Thoracic aorta (tissue), 2 donors: ENCODE measurements at places on chromosomes 7 and 10. TPM values are rescaled to one million over a fixed set of nuclear protein-coding genes. Genes with fewer than 3 reads are reported as not detected.

- no peak for DNase-seq
Observed at GRCh38 chr7:26667514-26668133, 196.8 kb downstream of the SKAP2 start.

The OR2A7 gene
- total RNA-seq = 2.0 TPM

- no peak for DNase-seq
Observed at GRCh38 chr10:22332116-22332692, 11.3 kb downstream of the BMI1 start.

The PAPSS2 gene
- total RNA-seq = 22.1 TPM

The IL6 gene
- 151 TPM for total RNA-seq

- no peak for DNase-seq
Observed at GRCh38 chr7:150719960-150720891, 3.8 kb downstream of the GIMAP1 start.

GRCh38 chr10:75209921-75210281 is 695 bp upstream of the VDAC2 start:
- DNase-seq = peak; percentile 43

The CCDC146 gene
- total RNA-seq = 12.1 TPM

DNA sequence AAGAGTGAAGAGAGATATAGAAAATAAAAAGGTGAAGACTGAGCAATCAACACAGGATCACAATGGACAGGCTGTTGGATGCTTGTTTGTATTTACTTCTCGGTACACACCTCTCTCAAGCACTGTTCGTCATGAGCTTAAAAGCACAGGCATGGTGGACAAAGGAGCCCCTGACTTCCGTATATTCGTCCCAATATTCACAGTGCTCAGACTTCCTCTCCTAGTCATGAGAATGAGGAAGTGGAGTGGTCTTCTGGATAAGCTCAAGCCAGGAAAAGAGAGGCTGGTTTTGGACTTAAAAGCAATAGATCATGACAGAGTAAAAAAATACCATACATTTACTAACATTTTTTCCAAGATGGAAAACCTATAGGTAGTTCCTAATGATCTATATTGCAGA is 172.5 kb downstream of the SORCS1 start:
- no peak for DNase-seq

DNA sequence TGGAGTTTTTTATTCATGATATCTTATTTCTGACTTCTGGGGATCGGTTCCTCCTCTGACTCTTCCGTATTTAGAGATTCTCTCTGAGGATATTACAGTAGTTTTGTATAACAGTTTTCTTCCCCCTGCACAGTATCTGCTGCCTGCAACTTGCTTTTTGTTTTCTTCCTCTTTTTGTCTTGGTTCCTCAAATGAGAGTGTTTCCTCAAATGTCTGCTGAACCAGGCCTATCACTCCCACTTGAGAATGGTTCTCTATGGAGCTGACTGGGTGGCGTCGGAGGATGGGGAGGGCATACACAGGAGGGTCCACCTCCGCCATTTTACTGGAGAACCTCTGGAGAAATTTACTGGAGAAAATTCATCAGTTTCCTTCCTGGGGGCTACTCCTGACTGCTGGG is 27.7 kb downstream of the ARHGAP22 start:
- DNase-seq = no peak

DNA sequence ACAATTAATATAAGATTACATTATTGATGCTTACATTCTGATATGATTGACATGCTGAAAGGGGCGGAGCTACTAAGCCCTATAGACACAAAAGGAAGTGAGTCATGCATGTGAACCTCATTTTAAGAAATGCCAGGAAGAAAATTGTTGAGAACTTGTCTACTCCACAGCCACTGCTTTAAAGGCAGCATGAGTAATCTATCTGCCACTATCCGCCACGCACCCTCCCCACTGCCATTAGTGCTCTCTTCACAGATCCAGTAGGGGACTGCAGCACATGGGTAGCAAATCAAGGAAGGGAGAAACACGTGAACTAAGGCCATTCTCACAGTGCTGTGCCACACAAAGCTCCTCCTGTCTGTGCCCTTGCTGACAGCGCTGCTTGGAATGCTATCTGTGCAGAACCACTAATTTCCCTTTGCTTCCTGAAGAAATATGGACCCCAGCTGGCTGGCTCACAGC is 524.8 kb downstream of the GRM8 start:
- DNase-seq = no peak

DNA sequence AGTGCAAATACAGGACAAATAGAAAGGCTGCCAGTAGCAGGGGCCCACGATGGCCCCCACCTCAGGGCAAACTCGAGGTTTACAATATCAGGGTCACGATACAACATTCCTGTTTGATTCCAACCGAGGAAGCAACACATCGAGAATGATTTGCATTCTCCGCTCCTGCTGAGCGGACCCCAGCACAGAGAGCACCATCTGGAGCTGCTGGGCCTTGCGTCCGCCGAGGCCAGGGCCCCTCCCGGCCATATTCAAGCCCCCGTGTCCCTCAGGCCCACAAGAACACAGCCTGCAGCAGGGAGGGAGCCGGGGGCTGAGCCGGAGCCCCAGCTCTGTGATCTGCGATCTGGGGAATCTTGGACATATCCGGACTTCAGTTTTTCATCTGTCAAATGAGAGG is 84.3 kb downstream of the PRKAG2 start:
- DNase-seq = no peak

GRCh38 chr7:68457481-68457880 is 1140.8 kb upstream of the AUTS2 start:
- DNase-seq = no peak

DNA sequence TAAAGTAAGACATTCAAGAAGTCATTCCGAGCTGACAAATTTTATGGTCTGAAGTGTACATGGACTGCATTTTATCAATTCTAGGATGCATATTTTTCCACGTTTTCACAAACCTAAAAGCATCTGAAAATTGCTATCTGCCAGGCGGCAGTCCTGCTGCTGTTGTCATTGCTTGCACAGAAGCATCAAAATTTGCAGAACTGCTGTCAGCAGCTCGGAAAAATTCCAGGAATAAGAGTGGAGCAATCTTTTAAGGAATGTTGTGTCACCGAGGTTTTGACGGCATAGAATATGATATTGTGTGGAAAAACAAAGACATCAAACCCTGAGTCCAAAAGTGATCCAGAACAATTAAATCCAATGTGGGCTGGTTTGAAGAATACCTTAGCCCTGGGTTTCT is 61.4 kb downstream of the CHCHD3 start:
- DNase-seq = no peak

DNA sequence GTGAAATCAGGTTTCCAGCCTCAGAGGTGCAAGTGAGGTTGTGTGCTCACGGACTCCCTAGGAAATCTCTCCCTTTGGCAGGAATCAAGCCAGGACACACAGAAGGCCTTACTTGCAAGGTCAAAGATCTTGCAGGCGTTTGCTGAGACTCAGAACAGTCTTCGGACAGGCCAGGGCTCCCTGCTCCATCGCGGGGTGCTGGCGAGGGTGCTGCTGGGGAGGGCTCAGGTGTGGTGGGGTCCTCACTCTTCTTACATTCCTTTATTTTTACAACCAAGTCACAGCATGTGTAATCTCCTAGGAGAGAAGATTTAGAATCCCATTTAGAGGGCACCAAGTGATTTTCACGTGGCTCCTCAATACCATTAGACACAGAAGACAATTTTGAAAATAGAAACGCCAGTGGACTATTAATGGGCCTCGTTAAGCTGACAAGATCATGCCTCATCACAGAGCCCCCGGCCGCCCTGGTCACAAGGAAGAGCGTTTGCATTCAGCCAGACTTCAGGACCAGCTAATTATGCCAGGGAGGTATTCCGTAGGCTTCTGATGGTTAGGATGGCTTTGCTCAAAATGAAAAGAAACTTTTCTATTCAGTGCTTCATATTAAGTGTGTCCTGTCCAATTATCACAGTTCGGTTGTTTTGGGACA is 73.1 kb upstream of the ADAM12 start:
- DNase-seq = no peak

- no peak for DNase-seq
Observed at GRCh38 chr10:99583687-99584086, 36.6 kb downstream of the SLC25A28 start.

DNA sequence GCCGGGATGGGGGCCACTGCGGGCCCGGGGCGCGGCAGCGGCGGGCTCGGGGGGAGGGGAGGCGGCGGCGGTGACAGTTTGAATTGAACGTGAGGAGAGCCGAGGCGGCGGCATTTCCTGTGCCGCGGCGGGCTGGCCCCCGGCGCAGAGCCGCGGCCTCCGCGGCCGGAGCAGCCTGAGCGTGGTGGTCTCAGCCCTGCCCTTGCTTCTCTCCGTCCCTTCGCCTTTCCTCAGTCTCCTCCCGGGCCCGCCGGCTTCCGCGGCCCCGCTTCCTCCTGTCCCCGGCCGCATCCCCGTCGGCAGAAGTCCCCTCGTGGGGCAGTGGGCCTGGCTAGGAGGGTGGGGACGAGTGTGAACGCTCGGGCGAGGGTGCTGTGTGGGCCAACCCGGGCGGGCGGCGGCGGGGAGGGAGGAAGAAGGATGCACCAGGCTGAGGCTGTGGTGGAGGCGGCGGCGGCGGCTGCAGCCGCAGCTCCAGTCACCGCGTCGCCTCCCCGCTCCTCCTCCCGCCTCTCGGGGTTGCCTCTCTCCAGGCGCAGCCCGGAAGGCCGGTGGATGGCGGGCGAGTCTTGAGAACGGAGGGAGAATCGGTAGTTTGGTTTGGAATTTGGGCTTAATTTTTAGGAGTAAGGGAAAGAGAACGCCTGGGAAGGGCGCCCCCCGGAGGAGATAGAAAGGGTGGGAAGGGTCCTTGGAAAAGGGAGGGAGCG is 690 bp downstream of the SEPTIN7 start:
- DNase-seq = peak; percentile 35

The ADAM22 gene
- total RNA-seq = 5.0 TPM

DNA sequence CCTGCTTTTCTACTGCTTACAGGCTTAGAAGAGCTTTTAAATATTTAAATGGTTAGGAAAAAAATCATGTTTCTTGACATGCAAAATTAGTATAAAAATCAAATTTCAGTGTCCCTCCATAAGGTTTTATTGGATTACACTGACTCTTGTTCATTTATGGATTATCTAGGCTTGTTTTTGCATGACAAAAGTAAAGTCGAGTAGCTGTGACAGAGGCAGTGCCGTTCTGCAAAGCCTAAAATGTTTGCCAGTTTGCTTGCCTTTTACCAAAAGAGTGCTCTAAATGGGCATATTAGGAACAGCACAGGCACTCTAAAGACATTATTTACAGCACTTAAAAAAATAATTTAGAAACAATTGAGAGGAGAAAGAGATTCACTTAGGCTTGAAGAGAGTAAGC is 139.6 kb downstream of the TSPAN12 start:
- no peak for DNase-seq

- DNase-seq = no peak
Observed at GRCh38 chr7:108245523-108246226, 115.5 kb upstream of the LAMB4 start.

- DNase-seq = peak; percentile 64
Observed at GRCh38 chr10:4344492-4344994, 481.5 kb upstream of the AKR1E2 start.

- DNase-seq = no peak
Observed at GRCh38 chr10:106987362-106987761, 177.1 kb downstream of the SORCS1 start.

- no peak for DNase-seq
Observed at GRCh38 chr7:79515358-79515757, 61.9 kb upstream of the MAGI2 start.

The ADIRF gene
- 644 TPM for total RNA-seq

- DNase-seq = no peak
Observed at GRCh38 chr7:83101530-83101929, 61.2 kb downstream of the PCLO start.

GRCh38 chr10:64067859-64068258 is 546.7 kb downstream of the REEP3 start:
- no peak for DNase-seq
